ENCODE measurements at places on chromosomes 13 and 19.
A peak's percentile ranks its signal among the peaks of the same experiment; 100 is the strongest.

DNA sequence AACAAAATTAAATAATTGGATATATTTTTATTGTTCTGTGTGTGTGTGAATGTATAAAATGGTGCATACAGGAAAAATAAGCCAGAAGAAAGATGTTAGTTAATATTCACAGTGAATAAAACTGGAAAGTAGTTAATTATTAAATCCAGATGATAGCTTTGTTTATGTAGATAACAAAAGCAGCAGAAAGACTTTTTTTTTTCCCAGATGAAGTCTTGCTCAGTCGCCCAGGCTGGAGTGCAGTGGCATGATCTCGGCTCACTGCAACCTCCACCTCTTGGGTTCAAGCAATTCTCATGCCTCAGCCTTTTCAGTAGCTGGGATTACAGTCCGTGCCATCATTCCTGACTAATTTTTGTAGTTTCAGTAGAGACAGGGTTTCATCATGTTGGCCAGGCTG lies 140.1 kb downstream of the ZNF486 start:
- no peak for DNase-seq

GRCh38 chr13:27977476-27978300 lies 8.6 kb upstream of the CDX2 start:
- DNase-seq: no peak

GRCh38 chr13:91228940-91229339 lies 118.5 kb upstream of the MIR17HG start:
- DNase-seq: no peak

- no peak for DNase-seq
These were observed 169.9 kb downstream of the FLT1 start for GRCh38 chr13:28325022-28325421.

DNA sequence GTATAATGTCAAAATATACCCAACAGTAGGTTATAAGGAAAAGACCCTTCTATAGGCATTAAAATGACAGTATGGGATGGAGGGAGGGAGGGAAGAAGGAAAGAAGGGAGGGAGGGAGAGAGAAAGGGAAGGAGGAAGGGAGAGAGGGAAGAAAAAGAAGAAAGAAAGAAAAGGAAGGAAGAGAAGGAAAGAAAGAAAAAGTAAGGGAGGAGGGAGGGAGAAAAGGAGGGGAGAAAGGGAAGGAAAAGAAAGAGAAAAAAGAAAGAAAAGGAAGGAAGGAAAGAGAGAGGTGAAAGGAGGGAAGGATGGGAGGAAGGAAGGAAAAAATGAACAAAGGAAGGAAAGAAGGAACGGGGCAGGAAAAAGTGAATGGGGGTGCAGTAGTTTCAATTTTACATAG lies 35.3 kb upstream of the CACNA1A start:
- no peak for DNase-seq

GRCh38 chr13:47837906-47838305 lies 163.2 kb downstream of the SUCLA2 start:
- DNase-seq: no peak

- no peak for DNase-seq
These were observed 38.4 kb downstream of the CCL25 start for GRCh38 chr19:8090950-8091349.

DNA sequence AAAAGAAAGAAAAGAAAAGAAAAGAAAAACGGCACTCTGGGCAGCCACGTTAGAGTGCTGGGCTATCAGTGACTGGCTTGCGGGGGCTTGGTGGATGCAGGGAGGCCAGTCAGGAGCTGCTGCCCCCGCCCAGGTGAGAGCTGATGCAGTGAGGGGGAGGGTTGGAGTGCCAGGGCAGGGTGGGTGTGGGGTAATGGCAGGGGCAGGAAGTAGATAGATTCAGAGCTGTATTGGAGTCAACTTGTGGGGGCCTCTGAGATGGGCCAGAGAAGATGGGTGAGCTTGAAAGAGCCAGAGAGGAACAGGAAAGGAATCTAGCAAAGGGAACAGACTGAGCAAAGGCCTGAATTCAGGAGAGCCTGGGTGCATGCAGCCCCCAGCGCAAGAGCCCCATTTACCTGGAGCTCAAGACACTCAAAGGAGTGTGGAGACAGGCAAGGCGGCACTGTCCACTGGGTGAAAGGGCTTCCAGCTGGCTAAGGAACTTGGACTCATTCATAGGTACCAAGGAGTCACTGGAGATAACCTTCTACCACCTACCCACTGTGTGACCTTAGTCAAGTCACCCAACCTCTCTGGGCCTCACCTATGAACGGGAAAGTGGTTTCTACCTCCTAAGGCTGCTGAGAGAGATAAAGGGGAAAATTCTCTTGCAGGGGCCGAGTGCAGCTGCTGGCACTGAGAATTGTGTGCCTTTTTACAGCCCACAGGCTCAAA lies 20.2 kb downstream of the VSTM2B start:
- DNase-seq: no peak

- no peak for DNase-seq
These were observed 13.5 kb downstream of the TM9SF2 start for GRCh38 chr13:99514801-99515200.

DNA sequence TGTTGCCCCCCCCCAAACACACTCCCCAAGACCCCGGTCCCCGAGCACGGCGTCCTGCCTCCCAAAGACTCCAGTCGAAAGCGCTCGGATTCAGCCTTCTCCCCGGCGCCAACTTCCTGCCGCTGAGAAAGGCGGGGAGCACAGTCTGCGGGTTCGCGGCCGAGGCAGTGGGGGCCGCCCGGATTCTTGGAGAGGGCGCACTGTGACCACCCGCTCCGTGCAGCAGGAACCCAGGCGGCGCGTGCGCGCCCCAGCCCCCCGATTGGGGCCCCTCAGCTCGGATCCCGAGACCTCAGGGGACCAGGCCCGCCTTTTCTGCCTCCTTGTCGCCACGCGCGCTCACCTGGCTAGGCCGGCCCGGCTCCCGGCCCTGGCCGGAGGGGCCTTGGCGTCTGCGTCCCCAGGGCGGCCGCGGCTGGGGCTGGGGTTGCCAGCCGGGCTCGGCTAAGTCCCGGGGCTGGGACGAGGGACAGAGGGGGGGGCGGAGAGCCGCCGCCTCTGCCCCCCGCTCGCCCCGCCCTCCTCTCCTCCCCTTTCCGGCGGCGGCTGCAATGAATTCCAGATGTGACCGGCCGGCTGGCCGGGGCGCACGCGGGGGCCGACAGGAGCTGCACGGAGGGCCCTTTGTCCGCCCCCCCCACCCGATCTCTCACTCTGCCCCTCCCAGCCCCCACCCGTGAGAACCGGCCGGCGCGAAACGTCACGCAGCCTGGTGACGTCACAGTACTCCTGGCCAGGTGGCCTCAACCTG lies at the start of gene S1PR2:
S1PR2 (minus strand) TSS at position 471 of the 751 bp plus-strand sequence. CDS start 6,426 bp downstream, outside the sequence.
- peak; percentile 80 for DNase-seq

- no peak for DNase-seq
These were observed 731 bp upstream of the AKAP8L start for GRCh38 chr19:15419413-15420025.

- no peak for DNase-seq
These were observed 588.3 kb upstream of the SLITRK1 start for GRCh38 chr13:84470528-84470927.

All from HEK293T (cell line).